ENCODE measurements at places on chromosomes 3 and 15.

DNA sequence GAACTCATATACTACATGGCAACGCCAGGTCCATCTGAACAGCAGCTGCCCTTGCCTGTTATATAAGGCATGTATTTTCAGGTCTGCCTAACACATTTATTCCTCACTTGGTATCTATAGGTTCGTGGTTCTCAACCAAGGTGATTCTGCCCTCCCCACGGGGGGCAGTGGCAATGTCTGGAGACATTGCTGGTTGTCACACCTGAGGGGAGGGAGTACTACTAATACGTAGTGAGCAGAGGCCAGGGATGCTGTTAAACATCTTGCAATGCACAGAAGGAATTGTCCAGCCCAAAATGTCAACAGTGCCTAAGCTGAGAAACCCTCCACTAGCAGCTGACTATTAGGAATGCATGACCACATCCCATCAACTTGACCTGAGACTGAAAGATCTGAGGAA, 32.6 kb downstream of the ADAMTS9 start:
- no peak for DNase-seq

GRCh38 chr3:72567474-72567873, 280.8 kb downstream of the SHQ1 start:
- DNase-seq = no peak

DNA sequence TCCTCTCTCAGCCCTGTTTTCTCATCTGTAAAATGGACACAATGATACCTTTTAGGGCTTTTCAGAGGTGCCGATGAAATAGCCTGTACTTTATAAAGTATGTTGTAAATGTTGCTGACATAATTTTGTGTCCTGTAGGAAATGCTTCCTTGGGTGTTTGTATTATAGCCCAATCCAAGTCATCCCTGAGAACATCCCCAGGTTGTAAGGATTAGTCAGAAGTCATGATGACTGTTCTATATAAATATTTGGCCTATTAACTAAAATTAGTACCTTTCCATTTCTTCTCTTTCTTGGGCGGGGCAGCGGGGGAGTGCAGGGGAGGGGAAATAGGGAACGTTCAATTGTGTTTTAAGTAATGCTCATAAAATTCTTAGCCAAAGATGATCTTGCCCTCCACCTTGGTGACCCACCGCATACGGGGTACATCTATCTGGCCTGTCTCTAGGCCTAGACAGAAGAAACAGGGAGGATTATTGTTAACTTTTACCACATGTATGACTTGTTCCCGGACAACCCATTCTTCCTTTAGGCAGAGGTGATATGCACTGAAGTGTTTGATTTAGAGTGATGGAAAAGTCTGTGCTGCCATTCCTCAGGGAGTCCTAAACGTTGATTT, 120.7 kb downstream of the VGLL4 start:
- DNase-seq = no peak

GRCh38 chr15:83581381-83581780, 72.5 kb upstream of the ADAMTSL3 start:
- no peak for DNase-seq

DNA sequence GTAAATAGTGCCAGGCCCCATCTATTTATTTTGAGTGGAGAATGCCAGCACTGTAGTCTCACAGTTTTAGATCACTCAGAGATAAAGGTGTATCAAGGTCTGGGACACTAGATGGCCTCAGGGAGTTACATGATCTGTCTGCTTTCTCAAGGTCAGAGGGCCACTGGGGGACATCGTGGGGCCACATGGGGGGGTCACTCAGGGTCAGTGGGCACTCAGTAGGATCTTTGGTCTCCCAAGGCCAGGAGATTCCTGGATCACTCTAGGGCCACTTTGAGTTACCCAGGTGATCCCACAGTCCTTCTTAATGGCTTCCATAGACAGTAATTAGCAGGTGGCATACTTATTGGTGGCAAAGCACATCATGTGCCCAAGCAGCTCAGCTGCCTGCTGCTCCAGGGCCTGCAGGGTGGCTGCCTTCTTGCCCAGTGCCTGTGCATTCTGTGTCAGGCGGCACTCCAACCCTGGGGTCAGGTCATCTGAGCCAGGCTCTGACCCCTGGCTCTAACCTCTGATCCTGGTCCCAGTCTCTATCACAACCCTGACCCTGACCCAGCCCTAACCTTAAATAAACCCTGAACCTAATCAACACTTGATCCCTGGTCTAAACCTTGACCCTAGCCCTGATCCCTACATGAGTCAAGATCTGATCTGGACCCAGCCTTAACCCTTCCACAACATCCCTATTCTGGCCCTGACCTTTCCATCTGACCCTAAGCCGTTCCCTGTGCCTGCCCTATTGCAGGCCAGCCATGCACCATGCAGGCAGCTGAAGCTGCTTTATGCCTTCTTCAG, 1.8 kb upstream of the LAMB2 start:
- no peak for DNase-seq

GRCh38 chr3:192171213-192171612, 556.1 kb downstream of the FGF12 start:
- no peak for DNase-seq

DNA sequence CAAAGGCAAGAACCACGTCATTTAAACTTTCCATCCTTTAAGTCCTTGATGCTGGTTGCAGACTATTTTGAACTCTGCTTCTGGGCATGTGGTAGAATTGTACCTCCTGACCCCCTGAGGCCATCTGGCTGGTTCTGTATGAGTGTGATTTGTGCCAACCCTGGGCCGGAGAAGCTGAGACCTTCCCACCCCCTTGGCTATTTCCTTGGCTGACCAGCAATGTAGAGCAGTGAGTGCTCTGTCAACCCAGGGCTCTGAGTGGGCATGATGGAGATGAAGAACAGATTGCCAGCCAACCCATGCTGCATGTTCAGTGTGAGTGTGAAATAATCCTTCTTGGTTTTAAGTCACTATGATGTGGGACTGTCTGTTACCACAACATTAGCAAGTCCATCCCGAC, 82.1 kb upstream of the RASGRP1 start:
- no peak for DNase-seq

DNA sequence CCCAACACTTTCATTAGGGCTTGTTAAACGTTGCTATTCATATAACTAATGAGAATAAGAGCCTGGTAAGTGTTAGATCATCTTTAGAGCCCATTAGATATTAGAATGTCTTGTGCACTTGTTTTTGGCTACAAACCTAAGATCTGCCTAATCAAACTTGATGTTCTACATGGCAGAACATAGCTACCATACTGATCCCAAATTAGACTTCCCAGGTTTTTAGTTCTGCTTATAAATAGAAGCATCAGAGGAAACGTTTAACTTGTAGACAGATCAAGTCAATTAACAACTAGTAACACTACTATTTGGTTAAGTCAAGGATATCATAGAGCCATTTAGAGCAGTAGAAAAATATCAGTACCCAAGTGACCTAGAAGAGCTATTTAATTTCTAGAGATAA, 11.7 kb upstream of the KPNA4 start:
- no peak for DNase-seq

- no peak for DNase-seq
Observed at GRCh38 chr3:119611664-119612063, 14.0 kb downstream of the PLA1A start.

DNA sequence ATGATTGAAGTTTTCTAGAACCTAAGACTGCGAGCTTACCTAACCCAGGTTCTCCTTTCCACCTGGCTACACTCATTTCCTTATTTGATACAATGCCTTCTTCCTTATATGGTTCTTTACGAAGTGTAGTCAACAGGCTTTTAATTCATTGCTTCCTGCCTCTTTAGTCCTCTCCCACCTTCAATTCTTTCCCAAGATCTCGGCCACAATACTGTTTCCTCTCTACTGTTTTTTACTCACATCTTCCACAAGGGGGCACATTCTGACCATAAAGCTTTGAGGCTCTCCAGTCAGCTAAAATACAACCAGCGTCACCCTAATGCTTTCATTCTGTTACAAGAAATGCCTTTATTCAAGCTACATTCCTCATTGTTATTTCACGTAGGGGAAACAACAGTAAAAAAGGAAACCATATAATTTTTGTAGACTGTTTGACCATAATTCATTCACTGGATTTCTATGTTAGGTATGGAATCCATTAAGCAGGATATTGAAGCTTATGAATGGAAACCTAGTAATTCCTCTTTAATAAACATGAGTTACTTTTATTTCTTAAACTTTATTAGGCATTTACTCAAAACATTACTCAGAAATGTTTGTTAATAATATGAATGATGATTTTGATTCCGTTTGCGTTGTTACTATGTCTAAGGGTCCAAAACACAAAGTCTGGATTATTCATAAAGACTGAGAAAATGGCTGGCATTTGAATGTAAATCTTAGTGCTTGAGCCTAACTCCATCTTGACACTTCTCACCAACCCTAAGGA, 29.5 kb upstream of the VEPH1 start:
- no peak for DNase-seq

GRCh38 chr3:120353463-120353862, 4.3 kb upstream of the LRRC58 start:
- no peak for DNase-seq

DNA sequence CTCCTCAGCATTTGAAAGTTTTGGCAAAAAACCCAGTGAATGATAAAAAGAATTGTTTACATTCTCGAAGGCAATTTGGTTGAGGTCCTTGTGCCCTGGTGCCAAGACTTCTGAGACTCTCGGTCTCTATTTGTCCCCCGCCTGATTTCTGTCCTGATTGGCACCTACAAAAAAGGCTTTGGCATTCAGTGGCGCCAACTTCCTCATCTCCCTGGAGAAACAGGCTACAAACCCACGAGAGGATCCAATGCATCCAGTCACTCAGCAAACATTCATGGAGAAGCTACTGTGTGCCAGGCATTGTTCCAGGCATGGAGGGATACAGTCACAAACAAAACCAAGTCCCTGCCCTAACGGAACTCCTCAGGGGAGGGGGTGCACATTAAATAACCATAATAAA, 42.7 kb downstream of the HES1 start:
- no peak for DNase-seq

DNA sequence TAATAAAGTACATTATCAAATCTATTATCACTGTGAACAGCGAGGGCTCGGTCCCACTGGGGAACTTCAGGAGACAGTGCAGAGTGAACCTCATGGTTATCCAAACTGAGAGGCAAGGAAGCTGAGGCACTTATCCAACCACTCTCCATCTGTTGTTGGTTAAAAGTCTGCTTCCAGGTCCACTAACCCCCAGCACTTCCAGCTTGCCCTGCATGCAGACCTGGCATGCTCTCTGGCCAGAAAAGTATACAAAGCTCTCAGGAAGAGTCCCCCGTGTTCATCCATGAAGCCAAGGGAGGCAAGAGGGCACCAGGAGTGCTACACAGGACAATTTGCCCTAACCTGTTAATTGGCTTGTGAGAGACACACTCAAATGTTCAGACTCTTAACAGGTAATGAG, 36.0 kb downstream of the FBN1 start:
- no peak for DNase-seq

GRCh38 chr15:96416934-96417759, 86.6 kb downstream of the NR2F2 start:
- no peak for DNase-seq

DNA sequence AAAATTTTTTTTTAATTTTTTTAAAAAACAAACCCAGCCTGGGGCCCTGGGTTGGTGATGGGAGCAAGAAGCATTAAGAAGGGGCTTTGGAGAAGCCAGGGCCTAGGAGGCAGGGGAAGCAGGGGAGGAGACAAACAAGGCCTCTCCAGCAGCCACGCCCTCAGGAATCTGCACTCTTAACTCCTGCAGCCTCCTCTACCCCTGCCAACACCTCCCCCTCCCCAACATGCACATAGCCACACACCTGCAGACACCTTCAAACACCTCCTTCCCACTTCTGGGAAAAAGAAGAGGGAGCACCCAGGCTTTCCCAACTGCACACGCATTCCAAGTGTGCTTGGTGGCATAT, 2.7 kb upstream of the DCAF1 start:
- no peak for DNase-seq

GRCh38 chr3:135887220-135887619, 78.3 kb upstream of the PPP2R3A start:
- no peak for DNase-seq

DNA sequence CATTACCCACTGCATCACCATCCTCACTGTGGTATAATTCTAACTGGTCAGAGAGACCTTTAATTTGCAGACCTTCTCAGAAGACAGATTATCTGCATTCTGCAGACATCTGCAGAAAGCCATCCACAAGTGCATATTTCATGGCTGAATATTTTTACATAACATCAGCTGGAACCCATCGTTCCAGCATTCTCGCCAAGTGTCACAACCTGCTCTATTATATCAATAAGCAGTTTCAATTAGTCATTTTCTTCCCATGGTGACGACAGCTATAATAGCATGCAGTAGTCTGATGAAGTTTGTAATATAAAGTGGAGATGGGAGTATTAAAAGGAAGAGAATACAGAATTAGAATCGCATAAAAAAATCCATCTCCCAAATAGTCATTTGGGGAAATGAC, 334.7 kb downstream of the FHIT start:
- DNase-seq = no peak

DNA sequence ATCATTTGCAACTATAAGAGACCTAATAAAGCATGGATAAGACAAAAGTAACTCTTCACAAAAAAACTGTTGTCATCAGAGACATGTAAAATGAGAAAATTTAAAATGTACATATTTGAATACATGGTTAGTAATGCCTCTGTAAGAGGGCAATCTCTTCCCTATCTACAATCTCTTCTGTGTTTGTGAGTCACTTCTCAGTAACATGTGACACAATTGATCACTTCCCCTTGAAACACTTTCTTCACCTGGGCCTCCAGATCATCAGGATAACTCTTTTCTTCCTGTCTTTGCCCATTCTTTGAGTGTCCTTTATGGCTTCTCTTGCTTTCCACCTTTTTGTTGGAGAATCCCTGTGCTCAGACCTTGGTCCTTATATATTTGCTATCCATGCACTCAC, 50.4 kb downstream of the TFDP2 start:
- no peak for DNase-seq

DNA sequence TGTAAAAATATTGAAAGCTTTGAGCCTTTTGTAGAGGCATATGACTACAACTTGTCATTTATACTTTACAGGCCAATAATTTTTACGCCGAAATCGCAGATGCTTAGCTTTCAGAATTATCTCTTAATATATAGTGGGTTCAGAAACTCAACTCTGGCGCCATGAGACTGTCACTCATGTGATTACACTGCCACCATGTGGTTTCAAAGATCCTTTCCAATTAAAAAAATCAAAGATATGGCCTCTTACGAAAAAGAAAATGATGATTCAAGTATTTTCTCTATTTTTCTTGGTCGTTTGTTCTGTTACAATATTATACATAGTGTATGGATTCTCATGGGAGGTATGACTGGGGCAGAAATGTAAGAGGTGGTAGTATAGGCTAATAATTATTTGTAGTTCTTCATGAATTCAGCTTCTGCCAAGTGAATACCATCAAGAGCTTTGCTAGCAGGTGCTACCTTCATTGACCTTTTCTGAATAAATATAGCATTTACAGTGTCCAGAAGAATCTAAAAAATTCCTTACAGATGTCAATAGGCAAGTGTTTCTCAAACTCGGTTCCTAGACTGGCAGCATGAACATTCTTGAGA, 751.7 kb upstream of the GOLIM4 start:
- DNase-seq = no peak
